ENCODE measurements at places on chromosomes 12 and 14.

DNA sequence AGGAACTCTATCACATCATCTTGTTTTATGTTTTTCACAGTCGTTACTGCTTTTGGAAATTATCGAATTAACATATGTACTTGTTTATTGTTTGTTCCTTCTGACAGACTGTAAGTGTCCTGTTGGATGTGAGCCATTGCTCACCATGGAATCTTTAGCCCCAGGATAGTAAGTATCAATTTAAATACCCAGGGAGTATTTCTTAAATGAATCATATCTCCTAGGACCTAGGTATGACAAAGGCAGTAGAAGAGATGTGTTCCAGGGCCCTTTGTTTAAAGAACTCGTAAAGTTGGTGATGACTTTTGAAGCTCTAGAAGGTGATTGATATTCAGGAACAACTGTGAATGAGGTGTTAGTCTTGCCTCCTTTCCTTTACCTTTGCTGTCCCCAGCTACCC, 30.3 kb upstream of the STRAP start:
- DNase-seq, result no peak

DNA sequence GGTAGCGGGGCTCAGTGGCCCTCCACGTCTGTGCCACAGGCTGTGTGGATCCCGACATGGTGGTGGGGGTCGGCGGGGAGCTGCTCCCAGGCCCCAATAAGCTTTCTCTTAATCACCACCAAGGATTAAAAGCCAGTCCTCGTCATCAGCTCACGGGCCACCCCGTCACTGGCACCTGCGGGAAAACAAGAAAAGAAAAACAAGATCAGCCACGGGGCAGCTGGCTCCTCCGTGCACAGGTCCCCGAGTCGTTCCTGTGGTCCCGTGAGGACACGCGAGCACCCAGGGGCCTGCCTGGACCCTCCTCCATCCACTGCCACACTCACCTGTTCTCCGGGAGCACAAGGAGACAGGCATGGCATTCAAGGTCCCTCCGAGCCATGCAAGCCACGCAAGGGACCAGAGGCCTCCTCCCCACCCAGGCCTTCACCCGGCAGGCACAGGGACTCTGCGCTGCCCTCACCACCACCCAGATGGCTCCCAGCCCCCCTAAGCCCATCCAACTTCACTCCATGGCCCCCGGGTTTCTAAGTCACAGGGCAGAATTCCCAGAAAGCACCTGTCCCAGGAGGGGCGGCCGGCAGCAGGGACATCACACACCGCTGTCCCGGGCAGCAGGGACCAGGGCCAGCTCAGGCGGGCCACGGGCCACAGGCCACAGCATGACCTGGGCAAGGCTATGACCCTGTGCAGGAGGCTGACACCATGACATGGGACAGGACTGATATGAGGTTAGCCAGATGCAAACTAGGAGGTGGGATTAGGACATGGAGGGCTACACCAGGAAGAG, 72.0 kb downstream of the NCOR2 start:
- DNase-seq, result no peak

DNA sequence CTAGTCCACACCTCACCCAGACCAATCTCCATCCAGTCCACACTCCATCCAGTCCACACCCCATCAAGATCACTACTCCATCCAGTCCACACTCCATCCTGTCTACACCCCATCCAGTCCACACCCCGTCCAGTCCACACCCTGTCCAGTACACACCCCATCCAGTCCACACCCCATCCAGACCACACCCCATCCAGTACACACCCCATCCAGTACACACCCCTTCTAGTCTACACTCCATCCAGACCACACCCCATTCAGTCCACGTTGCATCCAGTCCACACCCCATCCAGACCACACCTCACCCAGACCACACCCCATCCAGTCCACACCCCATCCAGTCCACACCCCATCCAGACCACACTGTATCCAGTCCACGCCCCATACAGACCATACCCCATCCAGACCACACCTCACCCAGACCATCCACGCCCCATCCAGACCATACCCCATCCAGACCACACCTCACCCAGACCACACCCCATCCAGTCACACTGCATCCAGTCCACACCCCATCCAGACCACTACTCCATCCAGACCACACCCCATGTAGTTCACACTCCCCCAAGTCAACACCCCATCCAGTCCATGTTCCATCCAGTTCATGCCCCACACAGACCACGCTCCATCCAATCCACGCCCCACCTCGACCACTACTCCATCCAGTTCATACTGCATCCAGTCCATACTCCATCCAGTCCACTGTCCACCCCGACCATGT, 116.6 kb upstream of the RTL1 start:
- DNase-seq, result no peak

DNA sequence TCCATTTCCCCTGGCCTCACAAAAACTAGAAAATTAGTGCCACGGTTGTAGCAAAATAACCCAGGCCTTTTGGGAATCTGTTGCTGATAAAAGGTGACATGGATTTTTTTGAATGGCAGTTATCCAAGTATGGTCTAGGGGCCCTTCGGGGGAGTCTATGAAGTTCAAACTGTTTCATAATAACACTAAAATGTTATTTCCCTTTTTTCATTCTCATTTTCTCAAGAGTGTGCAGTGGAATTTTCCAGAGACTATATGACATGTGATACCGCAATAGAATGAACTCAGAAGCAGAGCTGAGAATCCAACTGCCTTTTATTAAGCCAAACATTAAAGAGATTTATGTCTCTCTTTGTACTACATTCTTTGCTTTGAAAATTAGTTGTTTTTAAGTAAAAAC, 26.9 kb downstream of the GSTZ1 start:
- no peak for DNase-seq

- DNase-seq, result no peak
These were observed 27.0 kb upstream of the ESRRB start for GRCh38 chr14:76348898-76349297.

DNA sequence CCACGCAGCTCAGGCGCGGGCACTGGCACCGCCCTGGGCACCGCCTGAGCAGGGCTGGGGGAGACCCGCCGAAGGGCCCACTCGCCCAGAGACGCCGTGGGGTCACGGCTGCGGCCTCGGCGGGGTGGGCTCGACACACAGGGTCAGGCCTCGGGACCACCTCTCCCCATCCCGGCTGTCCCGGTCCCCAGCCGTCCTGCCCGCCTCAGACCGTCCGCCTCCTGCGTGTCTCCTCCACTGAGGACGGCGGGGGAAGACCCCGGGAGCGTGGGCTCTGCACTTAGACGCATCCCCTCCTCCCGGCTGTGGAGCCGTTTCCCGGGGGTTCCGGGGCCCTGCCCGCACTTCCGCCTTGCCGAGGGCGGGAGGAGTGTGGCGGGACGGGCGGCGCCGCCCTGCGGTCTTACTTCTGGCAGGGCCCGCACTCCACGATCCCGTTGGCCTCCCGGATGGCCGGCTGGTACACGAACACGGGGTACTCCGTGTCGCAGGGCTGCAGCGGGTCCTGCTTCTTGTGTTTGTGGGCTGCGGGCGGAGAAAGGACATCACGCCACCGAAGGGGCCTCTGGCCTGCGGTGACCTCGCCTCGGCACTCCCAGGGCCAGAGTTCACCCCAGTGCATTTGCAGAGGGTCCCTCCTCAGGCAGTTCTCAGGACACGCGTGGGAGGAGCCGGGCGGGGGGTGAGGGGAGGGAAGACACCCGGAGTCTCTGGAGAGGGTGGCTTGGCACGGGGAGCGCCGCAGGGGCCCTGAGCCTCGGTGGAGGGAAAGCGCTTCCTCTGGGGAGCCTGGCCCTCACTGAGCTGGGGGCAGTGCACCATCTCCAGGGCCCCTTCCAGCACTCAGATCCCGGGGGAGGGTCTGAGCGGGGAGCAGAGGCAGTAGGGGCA, 23.1 kb upstream of the LRTM2 start:
- peak; percentile 34 for DNase-seq

GRCh38 chr14:64110802-64111201, 183.4 kb downstream of the ESR2 start:
- DNase-seq, result no peak

DNA sequence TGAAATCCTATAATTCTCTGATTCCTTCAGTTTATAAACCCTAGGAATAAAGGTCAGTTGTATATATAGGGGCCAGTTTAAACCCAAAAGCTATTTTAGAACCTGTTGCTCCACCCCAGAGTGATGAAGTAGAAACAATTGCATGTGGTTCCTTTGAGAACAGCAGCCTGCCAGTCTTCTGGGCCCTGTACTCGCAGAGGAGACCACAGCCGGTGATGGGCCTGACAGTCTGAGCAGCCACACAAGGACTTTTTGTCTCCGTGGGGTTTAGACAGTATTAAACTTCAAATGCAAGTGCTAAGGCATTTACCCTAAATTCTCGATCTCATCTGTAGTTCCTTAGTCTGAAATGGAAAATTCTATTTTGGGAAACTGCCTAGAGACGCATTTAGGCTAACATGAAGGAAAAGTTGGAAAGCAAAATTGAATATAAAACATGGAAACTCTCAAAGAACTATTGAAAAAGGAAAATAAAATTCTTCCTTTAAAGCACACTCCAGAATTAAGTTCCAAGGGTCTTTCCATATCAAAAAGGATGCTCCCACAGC, 80.6 kb downstream of the PRICKLE1 start:
- no peak for DNase-seq

- no peak for DNase-seq
These were observed 32.8 kb downstream of the HECTD4 start for GRCh38 chr12:112349431-112349830.

- DNase-seq, result no peak
These were observed 991.8 kb downstream of the VRK1 start for GRCh38 chr14:97788846-97789526.

GRCh38 chr12:93540466-93540865, 32.0 kb upstream of the SOCS2 start:
- no peak for DNase-seq

DNA sequence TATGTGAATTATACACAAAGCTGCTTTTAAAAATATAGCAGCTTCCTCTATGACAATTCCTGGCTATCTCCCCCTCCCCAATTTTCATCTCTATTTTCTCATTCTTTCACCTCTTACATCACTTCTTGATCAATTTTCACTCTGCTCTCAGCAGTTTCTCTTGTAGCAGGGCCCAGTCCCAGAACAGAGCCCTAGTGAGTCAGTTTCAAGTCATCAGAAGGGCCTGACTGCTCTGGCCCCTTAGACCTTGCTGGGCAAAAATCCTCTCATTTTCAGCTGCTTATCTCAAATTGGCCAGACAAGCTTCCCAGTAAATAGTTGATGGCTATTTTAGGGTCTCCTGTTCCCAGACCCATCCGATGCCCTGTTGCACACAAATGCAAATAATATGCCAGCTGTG, 101.4 kb downstream of the TTC7B start:
- DNase-seq, result no peak

DNA sequence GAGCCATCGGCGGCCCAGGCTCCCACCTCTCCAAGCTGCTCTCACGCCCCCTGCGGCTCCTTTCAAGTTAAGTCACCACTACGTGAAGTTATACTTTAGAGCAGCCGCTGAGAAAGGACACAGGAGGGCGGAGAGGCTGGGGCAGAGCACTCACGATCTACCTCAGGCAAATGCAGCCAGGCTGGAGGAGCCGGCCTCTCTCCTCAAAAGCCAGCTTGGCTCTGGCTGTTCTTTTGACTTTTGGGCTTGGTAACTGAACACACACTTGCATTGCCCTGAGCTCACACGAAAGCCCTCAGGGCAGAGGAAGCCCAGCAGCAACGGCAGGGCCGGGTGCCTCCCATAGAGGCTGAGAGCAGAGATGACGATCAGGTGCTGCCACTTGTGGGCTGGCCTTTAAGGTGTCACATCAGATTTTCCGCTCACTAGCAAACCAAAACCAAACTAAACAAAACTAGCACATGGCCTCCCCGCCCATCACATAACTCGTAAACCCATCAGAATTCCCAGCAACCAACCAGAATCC, 75.2 kb downstream of the PITPNM2 start:
- DNase-seq, result peak; percentile 65

DNA sequence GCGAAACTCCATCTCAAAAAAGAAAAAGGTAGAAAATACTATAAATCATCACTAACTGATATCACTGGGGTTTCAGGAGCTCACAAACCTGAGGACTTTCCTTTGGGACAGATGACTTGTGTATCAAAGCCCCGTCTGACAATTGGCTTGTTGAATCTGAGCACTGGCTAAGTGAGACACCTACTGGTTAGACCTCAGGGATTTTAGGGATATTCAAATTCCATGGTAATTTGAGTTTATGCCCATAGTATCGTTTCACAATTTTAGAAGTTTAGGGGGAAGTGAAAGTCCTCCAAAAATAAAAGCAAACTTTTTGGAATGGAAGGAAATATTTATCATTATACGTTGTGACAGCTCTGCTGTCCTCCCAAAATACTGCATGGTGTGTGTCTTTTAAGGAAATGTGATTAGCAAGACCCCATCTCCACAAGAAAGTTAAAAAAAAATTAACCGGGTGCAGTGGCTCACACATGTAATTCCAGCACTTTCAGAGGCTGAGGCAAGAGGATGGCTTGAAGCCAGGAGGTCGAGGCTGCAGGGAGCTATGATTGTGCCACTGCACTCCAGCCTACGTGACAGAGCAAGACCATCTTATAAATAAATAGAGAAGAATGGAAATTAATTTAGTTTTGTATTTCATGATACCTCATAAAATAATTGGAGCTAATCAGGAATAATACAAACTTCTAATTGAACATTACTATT, 49.2 kb downstream of the FBXL14 start:
- DNase-seq, result no peak

DNA sequence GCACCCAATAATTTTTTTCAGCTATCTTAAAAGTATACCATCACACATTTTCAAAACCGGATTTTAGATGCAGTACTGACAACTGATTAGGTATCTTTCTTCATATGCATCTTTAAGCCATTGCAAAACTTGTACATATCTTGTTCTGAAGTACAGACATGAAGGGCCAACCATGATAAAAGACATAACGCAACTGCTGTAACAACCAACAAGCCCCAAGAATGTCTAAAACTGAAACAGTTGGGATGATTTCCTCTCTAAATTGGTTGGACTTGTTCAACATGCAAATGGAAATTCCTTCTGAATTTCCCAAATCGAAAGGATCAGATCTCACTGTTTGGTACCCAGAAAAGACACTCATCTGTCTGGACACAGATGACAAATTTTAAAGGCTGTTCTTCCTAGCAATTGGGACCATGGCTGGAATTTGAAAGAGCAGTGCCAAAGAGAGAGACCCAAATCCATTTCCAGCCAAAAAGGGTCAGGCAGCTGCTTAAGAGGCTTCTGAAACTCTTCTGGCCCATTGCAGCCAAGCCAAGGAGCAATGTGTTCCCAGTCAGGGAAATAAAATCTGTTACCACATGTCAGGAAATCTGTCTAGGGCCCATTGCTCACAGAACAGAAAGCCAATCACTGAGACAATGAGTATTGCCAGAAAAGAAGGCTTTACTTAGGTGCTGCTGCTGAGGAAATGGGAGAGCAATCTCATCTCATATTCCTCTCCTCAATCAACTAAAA, 1122.4 kb upstream of the USP15 start:
- DNase-seq, result no peak

DNA sequence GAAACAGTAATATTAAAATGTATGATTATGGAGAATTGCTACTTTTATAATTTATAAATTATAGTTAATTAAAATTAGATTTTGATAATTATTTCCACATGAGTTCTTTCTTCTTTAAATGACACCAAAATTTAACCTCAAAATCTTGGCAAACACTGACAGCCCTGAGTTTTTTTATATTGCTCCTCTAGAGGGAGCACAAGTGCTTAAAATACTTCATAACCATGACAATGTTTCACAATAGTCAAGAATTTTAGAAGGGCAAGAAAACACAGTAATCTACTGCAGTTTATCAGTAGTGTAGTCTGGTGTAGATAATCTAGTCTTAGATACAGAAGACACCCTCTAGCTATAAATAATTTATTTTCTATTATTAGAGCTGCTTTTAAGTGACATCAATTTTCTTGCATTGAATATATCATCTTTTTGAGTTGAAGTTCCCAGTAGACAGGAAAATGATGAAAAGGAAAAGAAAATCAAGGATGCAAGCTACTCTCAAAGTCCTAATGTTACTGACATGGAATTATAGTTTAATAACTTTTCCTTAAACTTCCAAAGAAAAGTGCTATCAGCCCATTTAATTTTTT, 14.3 kb upstream of the PTGER2 start:
- no peak for DNase-seq
